ENCODE measurements at places on chromosomes 7 and 10. TPM values are rescaled to one million over a fixed set of nuclear protein-coding genes. Genes with fewer than 3 reads are reported as not detected.
A peak's percentile ranks its signal among the peaks of the same experiment; 100 is the strongest.

RASSF4 gene
- 1.9 TPM for polyA plus RNA-seq

TMEM176B gene
- 1.4 TPM for polyA plus RNA-seq

ITGB8 gene
- 0.01 TPM for polyA plus RNA-seq

PNLIPRP3 gene
- not detected for polyA plus RNA-seq

ZNF804B gene
- not detected for polyA plus RNA-seq

CAV1 gene
- polyA plus RNA-seq = 0.95 TPM

CARD11 gene
- polyA plus RNA-seq = 125 TPM

CLDN3 gene
- not detected for polyA plus RNA-seq

DAGLB gene
- 37.6 TPM for polyA plus RNA-seq

- H3K27ac ChIP-seq = peak overlapping the region; percentile 94
- H3K36me3 ChIP-seq = peaks cover 2% of the 10 kb centered on the region
- peak overlapping the region; percentile 95 for H3K4me3 ChIP-seq
- peaks cover 45% of the 10 kb centered on the region for H3K4me1 ChIP-seq
- H3K27me3 ChIP-seq = no peaks in the 10 kb centered on the region
Observed at GRCh38 chr10:68330852-68331454, 911 bp upstream of the HNRNPH3 start.

DNA sequence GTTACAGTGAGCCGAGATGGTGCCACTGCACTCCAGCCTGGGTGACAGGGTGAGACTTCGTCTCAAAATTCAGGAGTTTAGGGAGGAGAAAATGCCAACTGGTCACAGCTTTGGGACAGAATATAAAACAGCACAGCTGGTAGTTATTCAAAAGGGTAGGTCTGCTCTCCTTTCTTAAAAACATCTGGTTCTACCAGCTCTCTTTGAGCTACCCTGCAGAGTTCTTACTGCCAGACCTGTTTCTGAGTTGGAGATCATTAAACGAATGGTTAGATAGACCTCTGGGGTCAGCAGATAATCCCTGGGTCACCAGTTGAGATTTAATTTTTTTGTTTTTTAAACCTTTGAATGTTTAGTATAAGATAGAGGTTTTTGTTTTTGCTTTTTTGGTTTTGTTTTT, 52.6 kb downstream of the MCU start:
- H3K4me3 ChIP-seq = no peak overlapping the region
- no peaks in the 10 kb centered on the region for H3K36me3 ChIP-seq
- H3K4me1 ChIP-seq = no peaks in the 10 kb centered on the region
- H3K27me3 ChIP-seq = no peaks in the 10 kb centered on the region
- H3K27ac ChIP-seq = no peak overlapping the region

DNA sequence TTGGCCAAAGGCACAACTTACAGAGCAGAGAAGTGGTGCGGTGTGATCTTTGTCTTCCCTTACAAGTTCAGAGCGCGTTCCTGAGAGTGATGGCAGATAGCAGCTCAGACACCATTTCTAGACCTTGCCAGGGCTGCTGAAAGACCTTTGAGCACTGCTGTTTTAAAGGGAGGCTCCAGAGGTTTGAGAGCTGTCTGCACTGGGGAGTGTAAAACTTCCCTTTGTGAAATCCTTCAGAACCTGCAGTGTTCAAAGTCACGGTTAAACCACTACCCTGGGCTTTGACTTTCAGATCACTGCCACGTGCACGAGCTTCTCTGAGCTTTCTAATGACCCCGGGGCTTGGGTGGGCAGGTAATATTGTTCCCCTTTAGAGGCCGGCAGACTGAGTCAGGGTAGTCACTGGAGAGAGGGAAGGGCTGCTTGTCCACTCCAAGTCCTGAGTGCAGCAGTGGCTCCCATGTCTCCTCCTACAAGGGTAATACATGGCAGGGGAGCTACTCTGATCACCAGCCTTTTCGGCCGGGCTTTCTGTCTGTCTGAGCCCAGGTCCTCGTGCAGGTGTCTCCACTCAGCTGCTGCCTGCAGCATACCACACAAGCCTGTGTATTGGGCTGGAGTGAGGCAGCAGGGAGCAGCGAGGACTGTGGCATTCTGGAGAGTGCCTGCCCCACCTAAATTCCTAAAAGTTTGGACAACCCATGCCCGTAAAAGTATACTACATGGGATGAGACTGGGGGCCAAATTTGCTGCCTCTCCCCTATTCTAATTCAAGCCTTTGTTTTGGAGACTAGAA, 63.3 kb downstream of the ZMIZ1 start:
- H3K4me3 ChIP-seq = no peak overlapping the region
- H3K4me1 ChIP-seq = peaks cover 21% of the 10 kb centered on the region
- no peaks in the 10 kb centered on the region for H3K36me3 ChIP-seq
- H3K27ac ChIP-seq = no peak overlapping the region
- no peak for DNase-seq
- H3K27me3 ChIP-seq = peaks cover 2% of the 10 kb centered on the region

DNA sequence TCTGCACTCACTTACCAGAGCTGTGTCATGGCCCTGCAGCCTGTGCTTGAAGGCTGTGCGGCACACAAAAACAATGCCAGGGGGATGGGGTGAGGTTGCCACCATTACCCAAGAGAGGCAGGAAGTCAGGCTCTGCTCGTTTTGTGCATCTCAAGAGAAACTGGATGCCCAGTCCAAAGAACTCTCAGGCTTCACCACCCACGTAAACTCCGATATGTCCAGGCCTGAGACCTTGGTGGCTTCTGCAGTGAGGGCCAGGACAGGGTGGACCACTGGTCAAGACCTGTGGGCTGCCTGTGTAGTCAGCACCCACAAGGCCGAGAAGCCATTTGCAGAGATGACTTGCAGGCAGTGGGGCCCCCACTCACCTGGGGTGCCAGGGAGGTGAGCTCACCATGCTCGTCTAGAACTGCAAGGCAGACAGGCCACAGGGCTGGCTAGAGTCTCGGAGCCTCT, 54.7 kb upstream of the EBF3 start:
- H3K27ac ChIP-seq = no peak overlapping the region
- H3K4me3 ChIP-seq = no peak overlapping the region
- no peak for DNase-seq
- H3K4me1 ChIP-seq = no peaks in the 10 kb centered on the region
- H3K27me3 ChIP-seq = no peaks in the 10 kb centered on the region

DNA sequence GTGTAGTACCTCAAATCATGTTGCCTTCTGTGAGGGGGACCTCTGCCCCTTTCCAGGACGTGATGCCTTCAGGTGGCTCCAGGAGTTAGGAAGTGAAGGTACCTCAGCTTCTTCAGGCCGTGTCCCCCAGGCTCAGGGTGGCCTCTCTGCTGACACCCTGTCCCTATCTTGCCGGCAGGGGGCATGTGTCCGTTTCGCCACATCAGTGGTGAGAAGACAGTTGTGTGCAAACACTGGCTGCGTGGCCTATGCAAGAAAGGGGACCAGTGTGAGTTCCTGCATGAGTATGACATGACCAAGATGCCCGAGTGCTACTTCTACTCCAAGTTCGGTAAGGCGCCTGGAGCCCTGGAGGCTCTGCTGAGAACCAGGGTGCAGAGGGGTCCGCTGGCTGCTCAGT, 9.2 kb downstream of the CPSF4 start:
- no peak overlapping the region for H3K27ac ChIP-seq
- DNase-seq = no peak
- H3K36me3 ChIP-seq = peaks cover 70% of the 10 kb centered on the region

DNA sequence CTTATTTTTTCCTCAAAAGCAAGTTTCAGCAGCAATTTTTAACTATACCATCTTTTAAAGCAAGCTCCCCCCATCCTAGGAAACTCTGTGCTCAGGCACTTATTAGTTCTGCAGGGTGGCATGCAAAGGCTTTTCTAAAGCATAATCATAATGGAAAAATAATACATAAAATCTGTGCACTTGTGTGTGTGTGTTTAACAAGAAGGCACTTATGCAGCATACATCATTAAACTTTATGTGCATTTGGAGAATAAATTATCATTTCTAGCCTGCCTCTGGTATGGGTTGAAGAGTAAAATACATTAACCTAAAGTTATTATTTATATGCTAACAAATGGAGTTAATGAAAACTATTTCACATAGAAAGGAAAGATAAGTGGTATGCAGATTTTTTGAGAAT, 5.6 kb upstream of the RASSF4 start:
- H3K27me3 ChIP-seq = no peaks in the 10 kb centered on the region
- no peaks in the 10 kb centered on the region for H3K36me3 ChIP-seq
- H3K4me1 ChIP-seq = peaks cover 18% of the 10 kb centered on the region

- H3K4me3 ChIP-seq = no peak overlapping the region
- H3K27ac ChIP-seq = no peak overlapping the region
- H3K4me1 ChIP-seq = no peaks in the 10 kb centered on the region
- DNase-seq = no peak
- no peaks in the 10 kb centered on the region for H3K36me3 ChIP-seq
Observed at GRCh38 chr10:36676321-36676720, 449.1 kb upstream of the ANKRD30A start.

- peak overlapping the region; percentile 91 for H3K27ac ChIP-seq
- H3K36me3 ChIP-seq = no peaks in the 10 kb centered on the region
- DNase-seq = peak; percentile 51
Observed at GRCh38 chr10:71837098-71837827, 13.8 kb downstream of the PSAP start.

DNA sequence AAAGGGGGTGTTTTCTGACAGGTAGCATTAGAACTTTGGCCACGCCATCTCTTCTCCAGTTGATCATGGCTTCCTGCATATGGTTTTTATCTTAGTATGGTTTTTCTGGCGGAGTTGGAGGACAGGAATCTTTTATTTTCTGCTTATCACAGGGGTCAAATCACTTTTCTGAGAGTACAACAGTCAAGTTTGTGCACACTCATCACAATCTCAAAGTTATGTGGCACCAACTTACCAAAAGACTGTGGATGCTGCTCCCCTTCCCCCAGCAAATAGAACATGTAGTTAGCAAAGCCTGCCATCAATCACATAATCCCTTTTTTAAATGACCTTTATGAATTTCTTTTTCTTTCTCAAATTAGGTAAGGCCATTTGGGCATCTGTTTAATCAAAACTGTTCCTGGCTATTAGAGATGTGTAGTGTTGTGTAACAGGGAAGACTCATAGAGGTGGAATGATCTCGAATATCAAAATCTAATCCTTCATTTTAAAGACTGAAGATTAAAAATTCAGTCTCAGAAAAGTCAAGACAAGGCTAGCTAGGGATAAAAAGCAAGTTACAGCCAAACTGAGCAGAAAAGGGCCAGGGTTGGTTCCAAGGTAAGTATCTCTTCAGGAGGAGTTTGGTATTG, 3.8 kb upstream of the CH25H start:
- H3K27me3 ChIP-seq = peaks cover 30% of the 10 kb centered on the region
- H3K4me3 ChIP-seq = no peak overlapping the region
- H3K27ac ChIP-seq = no peak overlapping the region
- DNase-seq = no peak

DNA sequence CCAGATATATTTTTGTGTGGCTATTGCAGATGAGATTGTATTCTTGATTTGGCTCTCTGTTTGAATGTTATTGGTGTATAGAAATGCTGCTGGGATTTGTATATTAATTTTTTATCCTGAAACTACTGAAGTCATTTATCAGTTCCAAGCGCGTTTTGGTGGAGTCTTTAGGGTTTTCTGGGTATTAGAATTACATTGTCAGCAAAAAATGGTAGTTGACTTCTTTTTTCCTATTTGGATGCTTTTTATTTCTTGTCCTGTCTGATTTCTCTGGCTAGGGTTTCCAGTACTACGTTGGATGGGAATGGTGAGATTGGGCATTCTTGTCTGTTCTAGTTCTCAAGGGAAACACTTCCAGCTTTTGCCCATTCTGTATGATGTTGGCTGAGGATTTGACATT, 415.5 kb upstream of the CHRM2 start:
- no peaks in the 10 kb centered on the region for H3K36me3 ChIP-seq
- H3K4me3 ChIP-seq = no peak overlapping the region
- no peak for DNase-seq
- H3K4me1 ChIP-seq = no peaks in the 10 kb centered on the region
- H3K27ac ChIP-seq = no peak overlapping the region
- H3K27me3 ChIP-seq = no peaks in the 10 kb centered on the region

GRCh38 chr10:99548041-99548530, 15.3 kb downstream of the NKX2-3 start:
- H3K36me3 ChIP-seq = no peaks in the 10 kb centered on the region
- no peak overlapping the region for H3K27ac ChIP-seq
- H3K4me1 ChIP-seq = no peaks in the 10 kb centered on the region
- H3K4me3 ChIP-seq = no peak overlapping the region
- DNase-seq = peak; percentile 27

- no peak overlapping the region for H3K4me3 ChIP-seq
- DNase-seq = no peak
- H3K27ac ChIP-seq = no peak overlapping the region
- no peaks in the 10 kb centered on the region for H3K4me1 ChIP-seq
Observed at GRCh38 chr10:121106611-121107010, 255.4 kb downstream of the WDR11 start.

- peak overlapping the region; percentile 19 for H3K27ac ChIP-seq
- H3K4me3 ChIP-seq = no peak overlapping the region
- H3K27me3 ChIP-seq = no peaks in the 10 kb centered on the region
- no peaks in the 10 kb centered on the region for H3K36me3 ChIP-seq
- peak; percentile 43 for DNase-seq
- H3K4me1 ChIP-seq = peaks cover 38% of the 10 kb centered on the region
Observed at GRCh38 chr7:37408291-37409228, 40.1 kb downstream of the ELMO1 start.

GRCh38 chr7:17674943-17675608, 265.2 kb downstream of the SNX13 start:
- no peak overlapping the region for H3K27ac ChIP-seq
- H3K36me3 ChIP-seq = no peaks in the 10 kb centered on the region
- no peak overlapping the region for H3K4me3 ChIP-seq
- no peak for DNase-seq
- H3K4me1 ChIP-seq = no peaks in the 10 kb centered on the region
- no peaks in the 10 kb centered on the region for H3K27me3 ChIP-seq

- no peak overlapping the region for H3K4me3 ChIP-seq
- H3K27ac ChIP-seq = no peak overlapping the region
- no peaks in the 10 kb centered on the region for H3K36me3 ChIP-seq
- H3K27me3 ChIP-seq = no peaks in the 10 kb centered on the region
- DNase-seq = no peak
Observed at GRCh38 chr7:55156919-55157763, 138.3 kb downstream of the EGFR start.

DNA sequence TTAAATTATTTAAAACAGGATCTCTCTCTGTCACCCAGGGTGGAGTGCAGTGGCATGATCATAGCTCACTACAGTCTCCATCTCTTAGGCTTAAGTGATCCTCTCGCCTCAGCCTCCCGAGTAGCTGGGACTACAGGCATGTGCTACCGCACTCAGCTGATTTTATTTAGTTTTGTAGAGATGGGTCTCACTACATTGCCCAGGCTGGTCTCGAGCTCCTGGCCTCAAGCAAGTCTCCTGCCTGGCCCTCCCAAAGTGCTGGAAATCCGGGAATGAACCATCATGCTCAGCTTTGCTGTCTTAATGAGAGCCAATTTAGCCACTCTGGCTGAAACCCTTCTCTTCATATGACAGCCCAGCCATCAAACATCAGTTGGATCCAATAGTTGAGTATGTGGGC, 53.3 kb upstream of the NRP1 start:
- no peaks in the 10 kb centered on the region for H3K4me1 ChIP-seq
- no peak for DNase-seq
- H3K27me3 ChIP-seq = no peaks in the 10 kb centered on the region
- H3K27ac ChIP-seq = no peak overlapping the region
- no peaks in the 10 kb centered on the region for H3K36me3 ChIP-seq

GRCh38 chr7:29496355-29497020, 67.1 kb upstream of the PRR15 start:
- H3K27ac ChIP-seq = no peak overlapping the region
- H3K27me3 ChIP-seq = no peaks in the 10 kb centered on the region
- no peaks in the 10 kb centered on the region for H3K4me1 ChIP-seq
- no peak overlapping the region for H3K4me3 ChIP-seq
- H3K36me3 ChIP-seq = no peaks in the 10 kb centered on the region

- H3K27ac ChIP-seq = no peak overlapping the region
- DNase-seq = no peak
- H3K36me3 ChIP-seq = no peaks in the 10 kb centered on the region
- H3K4me1 ChIP-seq = peaks cover 22% of the 10 kb centered on the region
Observed at GRCh38 chr7:85186083-85186520, 754 bp downstream of the SEMA3D start.
